ENCODE measurements at places on chromosomes 2 and 18.
A peak's percentile ranks its signal among the peaks of the same experiment; 100 is the strongest.

DNA sequence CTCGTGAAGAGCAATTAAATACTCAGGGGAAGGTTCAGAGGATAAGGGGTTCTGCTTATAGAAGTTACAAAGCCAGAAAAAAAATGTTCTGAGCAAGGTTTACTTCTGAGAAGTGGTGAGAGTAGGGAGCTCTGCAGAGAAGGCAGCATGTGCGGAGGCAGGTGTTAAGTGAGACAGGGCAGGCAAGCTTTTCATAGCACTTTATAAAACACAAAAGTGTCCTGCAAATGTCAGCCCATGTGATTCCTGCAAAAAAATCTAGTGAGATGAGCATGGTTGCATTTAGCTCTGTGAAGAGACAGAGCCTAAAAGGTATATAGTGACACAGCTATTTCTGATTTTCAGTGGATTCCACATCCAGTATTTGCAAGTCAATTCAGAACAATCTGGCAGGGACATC is 223.8 kb upstream of the SYT4 start:
- DNase-seq = no peak

DNA sequence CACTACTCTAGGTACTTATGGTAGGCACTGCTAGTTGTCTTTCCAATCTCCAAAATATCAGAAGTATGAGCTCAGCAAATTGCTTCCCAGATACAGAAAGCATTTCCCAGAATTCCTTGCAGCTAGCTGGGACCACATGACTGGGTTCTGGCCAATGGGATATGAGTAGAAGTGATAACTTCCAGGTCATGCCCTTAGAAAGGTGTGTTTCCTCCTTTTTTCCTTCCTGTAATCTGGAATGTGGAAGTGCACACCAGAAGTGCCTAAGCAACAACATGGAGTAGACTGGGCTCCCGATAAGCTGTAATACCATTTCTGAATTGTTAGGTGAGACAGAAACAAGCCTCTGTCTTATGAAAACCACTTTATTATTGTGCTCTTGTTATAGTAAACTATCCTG is 279.8 kb downstream of the ZNF385B start:
- DNase-seq = no peak

GRCh38 chr2:169781249-169782013 is 17.2 kb upstream of the SSB start:
- no peak for DNase-seq

DNA sequence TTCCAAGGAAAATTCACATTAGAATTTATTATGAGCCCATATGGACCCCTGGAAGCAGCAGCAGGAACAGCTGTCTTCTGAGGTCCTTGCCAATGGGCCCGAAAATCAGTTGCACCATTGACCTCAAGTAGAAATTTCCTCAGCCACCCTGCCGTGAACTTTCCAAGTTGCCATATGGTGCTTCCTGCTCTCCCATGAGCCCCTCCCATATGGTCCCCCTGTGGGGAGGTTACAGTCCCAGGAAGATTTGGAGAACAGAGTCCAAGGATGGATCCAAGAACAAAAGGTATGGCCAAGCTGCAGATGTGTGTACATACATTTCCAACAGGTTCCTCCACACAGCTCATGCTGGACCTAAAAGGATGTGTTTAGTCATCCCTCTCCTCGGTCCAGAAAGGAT is 34.6 kb downstream of the DIPK1C start:
- no peak for DNase-seq

DNA sequence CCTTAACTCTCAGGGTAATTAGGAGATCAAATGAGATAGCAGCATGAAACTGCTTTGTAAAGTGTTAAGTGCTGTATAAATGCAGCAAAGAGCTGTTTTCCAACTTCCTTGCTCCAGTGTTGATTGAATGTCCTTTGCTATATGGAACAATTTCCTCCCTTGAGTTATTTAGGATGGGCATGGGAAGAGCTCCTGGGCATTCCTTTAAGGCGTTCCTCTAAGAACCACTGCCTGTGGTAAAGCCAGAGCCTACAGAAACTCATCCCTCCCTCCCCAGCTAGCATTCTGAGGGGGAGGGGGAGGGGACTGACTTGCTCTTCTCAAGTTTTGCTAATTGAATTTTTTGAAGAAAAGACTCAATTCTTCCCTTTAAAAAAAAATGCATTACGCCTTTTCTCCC is 1.4 kb downstream of the AKAIN1 start:
- DNase-seq = no peak

DNA sequence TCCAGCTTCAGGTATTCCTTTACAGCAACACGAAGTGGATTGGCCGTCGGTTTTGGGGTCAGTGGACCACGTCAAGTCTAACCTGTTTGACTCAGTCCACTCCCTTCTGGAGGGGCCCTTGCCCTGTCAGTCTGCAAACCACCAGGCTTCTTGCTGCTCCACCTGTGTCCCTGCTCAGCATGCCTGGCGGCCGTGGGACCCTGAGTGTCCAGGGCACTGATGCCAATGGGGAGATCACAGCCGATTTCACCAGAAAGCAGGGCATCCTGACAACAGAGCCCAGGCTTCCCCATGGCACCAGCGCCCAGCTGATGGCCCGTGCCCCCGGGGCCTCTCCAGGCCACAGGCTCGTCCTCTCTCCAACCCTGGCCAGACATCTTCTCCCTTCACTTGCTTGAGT is 41.2 kb upstream of the HS6ST1 start:
- DNase-seq = no peak

GRCh38 chr2:195563857-195564512 is 93.0 kb upstream of the SLC39A10 start:
- no peak for DNase-seq

- no peak for DNase-seq
Measured at GRCh38 chr2:208493186-208493585, 86.6 kb downstream of the PTH2R start.

- no peak for DNase-seq
Measured at GRCh38 chr2:205682239-205682970, at the start of gene NRP2. NRP2 (plus strand) TSS chr2:205682501; CDS start chr2:205683291, 790 bp downstream.

DNA sequence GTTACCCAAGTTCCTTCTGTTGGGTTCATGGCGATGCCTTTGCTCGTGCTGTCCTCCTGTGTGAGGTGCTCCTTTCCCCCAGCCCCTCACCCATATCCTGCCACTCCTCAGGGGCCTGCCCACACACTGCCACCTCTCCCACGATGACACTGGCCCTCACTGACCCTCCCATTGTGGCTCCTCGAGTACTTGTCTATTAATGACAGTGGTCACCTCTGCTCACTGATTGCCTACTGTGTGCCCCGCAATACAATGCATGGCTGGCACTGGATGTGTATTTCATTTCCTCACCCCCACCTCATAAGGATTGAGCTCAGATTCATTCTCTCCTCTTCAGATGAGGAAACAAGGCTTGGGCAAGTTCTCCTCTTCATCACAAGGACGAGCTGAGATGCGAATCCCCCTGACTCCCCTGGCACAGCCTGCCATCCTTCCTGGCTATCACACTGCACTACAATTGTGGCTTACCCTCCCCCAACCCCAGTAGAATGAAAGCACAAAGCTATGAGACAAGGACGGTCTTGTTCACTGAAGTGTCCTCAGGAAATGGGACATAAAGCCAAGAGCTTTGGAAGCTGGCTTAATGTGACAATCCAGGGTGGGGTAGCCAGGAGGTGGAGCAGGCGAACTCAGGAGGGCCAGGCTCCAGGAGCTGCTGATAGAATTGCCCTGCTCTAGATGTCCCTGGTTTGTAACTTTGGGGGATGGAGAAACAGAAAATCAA is 93.9 kb upstream of the RAB12 start:
- no peak for DNase-seq

DNA sequence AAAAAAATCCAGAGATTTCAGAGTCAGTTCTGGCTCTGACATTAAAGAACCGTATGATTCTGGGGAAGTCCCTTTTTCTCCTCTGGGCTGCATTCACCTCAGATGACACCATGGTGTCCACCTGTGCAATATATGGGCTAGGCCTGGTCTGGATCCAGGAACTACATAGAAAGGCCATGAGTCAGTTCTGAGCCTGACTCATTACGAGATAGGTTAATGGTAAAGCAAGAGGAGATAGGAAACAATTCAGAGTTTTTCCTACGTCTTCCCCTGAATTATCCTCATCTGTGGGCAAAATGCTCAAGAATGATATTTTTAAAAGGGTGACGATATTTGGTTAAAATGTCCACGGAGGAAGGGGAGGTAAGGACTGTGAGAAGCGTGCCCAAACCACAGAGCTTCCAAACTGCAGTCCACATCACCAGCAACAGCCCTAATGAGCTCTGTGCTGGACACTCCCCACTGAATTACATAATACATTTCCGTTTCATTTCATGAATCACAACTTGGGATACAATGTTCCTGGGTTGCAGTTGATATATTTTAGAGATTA is 180.1 kb upstream of the OSR1 start:
- no peak for DNase-seq

GRCh38 chr2:42819160-42819559 is 26.8 kb upstream of the HAAO start:
- no peak for DNase-seq

DNA sequence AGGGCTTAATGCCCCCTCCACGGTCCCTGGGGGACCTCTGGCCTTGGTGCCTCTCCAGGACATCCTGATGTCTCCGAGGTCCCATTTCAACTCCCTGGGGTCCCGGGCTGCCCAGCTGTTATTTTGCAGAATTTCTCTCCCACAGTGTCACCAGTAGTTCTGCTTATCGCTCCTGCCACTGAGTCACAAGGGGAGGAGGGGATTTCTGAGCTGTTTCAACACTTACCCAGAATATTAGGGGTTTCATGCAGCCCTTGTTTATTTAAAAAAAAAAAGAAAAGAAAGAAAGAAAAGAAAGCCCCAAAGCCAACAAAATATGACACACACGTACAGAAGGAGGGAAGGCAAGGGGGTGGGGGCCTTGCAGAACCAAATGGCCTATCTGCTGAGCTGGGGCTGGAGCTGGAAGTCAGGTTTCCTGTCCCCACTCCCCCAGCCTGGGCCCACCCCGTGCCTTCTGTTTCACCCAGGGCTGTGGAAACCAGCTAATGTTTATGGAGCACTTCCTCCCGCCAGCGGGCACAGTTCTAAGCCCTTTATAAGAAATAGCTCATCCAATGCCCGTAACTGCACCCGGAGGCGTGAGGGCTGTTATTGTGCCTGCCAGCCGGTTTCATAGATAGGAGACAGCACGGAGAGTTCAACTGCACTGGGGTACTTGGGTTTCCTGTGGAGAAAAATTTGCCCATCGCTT is 8.4 kb upstream of the ARID5A start:
- peak; percentile 59 for DNase-seq

DNA sequence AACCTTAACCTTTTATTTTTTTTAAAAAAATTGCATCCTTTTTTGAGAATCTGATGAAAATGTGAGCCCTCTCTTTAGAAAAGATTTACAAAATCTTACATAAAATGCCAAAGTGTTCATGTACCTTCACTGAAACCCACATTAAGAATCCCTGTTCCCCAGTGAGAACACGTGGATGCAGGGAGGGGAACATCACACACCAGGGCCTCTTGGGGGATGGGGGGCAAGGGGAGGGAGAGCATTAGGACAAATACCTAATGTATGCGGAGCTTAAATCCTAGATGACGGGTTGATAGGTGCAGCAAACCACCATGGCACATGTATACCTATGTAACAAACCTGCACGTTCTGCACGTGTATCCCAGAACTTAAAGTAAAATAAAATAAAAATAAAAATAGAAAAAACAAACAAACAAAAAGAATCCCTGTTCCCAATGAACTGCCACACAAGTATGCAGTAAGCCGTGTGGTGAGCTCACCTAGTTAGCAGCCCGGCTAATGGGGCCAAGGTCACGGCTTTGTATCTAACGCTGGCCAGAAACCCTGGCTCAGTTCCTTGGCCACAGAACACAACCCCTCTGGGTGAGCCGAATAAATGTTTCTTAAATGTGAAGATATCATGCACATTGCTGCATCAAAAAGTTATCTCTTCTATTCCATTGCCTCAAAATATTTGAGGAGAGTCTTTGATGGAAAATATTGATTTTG is 41.4 kb downstream of the CHST9 start:
- no peak for DNase-seq

DNA sequence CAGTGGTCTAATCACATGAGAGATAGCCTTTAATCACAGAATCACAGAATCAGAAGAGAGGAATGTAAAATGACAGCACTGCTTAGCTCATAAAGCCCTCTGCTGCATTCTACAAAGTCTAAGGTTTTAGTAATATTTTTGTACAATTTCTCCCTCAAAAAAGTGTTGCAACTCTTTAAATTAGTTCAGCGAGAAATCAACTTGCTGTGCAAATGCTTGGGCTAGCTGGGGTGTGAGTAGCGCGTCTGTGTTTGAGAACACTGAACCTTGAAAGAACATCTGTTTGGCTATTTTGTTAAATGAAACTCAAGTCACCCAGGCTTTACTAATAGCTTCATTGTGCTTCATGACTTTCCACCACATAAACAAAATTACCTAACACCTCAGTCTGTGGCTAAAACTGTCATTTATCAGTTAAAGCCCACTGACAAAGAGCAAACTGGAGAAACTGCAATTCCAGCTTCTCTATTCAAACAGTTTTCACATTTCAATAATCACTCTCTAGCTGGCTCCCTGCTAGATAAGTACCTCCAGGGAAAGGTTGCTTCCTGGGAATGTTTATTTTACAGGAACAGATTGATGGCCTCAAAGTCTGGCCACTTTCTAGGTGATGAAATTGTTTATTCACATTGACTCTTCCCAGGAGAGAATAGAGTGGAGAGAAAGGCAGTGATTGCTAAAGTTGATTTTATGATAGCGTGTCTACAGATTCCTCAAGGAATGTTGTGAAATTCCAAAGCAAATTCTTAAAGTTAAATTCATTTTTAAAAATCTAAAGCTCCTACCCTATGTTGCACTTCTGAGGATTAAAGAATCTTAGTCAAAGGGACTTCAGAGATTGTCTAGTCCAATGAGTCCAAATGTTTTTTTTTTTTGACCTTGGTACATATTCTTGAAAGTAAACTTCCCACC is 36.0 kb upstream of the STAT1 start:
- no peak for DNase-seq

DNA sequence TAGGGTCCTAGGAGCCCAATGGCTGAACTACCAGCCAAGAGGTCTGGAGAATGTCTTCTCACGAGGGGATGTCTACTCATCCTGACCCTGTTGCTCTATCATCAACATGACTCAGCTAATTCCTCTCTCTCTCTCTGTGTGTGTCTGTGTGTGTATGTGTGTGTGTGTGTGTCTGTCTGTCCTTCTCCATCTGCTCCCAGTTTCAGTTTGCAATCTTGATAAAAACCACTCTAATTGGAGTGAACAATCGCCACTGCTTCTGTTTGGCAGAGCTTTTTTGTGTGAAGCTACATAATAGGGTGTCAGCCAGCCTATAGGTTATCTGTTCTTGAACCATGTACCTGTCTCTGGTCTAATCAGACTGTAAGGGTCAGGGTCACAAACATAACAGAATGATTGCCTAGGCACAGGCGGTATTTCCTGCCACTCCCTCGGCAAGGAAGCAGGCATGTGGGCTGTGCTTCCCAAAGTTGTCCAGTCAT is 219.8 kb downstream of the SH3BP4 start:
- no peak for DNase-seq

GRCh38 chr2:219159771-219160185 is 837 bp downstream of the NHEJ1 start:
- DNase-seq = no peak

DNA sequence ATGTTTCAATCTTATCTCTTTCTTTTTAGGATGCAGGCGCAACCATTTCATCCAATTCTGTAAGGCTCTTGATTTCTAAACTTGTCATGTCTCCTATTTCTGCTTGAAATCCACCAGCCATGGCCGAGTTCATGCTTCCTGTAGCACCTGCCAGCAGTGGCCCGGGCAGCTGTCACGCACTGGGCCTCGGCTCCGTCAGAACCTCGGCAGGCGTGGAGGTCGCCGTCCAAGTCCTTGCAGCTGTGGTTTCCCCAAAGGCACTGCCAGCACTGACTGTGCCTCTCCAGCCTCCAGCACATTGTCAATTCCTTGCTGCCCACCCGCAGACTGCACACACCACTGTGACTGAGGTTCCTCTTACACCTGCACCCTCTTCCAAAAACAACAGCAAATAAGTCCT is 188.7 kb upstream of the SALL3 start:
- no peak for DNase-seq

GRCh38 chr18:62928326-62928725 is 213.0 kb downstream of the PHLPP1 start:
- no peak for DNase-seq

Data from hematopoietic multipotent progenitor cell treated with erythropoietin and hydrocortisone succinate and interleukin-3 and kit ligand, for 15 days (in vitro differentiated cells).